ENCODE measurements at places on chromosomes 4 and X.

DNA sequence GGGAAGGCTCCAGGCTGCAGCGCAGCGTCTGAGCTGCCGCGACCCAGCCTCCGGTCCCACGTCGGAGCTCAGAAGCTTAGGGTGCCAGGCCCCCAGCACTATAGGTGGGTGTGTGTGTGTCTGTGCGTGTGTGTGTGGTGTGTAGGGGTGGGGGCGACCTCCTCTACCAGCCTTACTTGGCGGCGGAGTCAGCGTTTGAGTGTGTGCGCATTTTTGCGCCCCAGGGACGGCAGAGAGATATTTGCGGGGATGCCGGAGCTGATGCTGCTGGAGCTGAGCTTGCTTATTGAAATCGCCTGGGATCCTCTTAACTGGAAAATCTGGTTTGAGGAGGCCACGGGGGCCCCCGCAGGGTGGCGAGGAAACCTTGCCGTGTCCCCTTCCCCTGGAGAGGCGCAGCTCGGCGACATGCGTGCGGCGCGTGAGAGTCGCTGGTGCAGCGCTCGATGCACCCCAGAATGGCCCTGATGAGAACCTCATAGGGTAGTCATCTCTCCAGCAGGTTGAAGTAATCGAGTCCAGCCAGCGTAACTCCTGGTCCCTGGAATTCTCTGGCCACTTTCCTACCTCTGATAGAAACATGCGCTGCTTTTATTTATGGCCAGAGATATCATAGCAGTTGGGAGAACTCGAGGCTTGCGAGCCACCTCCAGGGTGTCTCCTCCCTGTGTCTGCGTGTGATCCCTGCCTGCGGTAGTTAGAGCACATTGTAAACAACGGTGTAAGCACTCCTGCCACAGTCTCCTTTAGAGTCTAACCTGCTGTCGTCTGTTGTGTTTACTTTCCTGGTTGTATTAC lies 2.7 kb downstream of the ADGRL3 start:
- DNase-seq = peak; percentile 42

DNA sequence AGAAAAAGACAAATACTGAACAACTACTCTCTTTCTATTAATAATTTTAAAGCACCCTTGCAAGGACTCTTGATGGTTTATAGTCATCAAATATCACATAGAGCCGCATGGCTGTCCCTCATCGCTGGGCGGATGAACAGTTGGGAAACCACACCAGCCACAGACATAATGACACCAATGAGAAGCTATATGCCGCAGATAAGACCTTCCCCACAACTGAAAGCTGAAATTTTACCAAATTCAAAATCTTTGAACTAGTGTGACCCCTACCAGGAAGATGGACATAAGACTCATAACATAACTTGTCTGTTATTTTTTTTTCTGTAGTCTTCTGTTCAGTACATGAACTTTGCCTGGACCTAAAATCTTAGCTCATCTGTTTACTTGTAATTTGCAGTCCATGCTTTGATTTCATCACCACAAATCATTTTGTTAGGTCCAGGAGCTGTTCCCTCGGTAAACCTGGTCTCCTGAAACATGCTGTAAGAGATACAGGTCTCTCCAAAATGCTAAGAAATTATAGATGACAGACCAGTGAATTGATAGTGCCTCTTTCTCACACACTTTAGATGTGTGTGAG lies 157.3 kb upstream of the RAPGEF2 start:
- no peak for DNase-seq

DNA sequence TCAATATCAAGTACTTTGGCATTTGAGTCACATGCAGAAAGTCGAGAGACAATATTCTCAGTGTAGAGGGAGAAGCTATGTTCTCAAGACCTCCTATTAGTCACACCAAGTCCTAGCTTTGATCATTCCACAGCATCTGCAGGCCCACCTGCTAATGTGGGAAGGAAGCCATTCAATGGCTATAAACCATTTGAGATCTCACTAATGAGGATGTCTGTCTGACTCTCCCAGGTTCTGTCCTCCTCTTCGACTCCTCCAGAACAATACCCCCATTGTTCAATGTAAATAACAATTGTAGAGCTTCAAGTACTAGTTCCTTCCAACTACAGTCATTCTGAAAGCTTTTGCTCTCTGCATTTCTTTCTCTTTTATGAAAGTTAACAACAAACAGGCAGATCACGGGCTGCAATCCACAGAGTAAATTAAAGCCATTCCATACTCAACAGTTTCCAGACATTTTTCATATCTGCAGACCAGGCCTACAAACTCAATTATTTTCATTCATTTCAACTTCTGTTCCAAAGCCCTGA lies 140.2 kb upstream of the EDNRA start:
- DNase-seq = no peak

DNA sequence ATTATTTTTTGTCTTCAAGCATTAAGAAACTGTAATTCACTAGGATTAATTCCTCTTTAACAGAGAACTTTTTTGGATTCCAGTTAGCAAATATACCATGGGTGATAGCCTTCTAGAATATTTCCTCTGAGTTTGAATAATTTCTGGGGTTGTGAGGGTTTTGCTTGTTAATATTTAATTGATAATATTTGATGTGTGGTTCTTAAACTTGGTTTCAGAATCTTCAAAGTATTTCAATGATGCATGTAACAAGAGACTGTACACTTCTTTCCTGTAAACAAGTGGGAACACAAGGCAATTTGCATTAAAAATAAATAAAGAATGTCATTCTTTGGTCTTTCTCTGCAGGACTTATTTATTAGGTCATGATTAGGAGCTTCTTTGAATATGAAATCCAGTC lies 9.5 kb upstream of the C4orf51 start:
- DNase-seq = no peak

- no peak for DNase-seq
These were observed 36.2 kb downstream of the ARHGAP10 start for GRCh38 chr4:147768113-147768512.

GRCh38 chrX:129718676-129719075 lies 20.1 kb upstream of the XPNPEP2 start:
- DNase-seq = no peak

DNA sequence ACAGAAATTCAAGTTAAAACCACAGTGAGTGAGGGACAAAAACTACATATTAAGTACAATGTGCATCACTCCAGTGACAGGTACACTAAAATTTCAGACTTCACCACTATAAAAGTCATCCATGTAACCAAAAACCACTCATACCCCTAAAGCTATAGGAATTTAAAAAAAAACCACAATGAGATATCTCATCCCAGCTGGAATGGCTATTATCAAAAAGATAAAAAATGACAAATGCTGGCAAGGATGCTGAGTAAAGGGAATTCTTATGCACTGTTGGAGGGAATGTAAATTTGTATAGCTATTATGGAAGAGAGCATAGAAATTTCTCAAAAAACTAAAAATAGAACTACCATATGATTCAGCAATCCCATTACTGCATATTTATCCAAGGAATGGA lies 171.1 kb downstream of the HHIP start:
- no peak for DNase-seq

DNA sequence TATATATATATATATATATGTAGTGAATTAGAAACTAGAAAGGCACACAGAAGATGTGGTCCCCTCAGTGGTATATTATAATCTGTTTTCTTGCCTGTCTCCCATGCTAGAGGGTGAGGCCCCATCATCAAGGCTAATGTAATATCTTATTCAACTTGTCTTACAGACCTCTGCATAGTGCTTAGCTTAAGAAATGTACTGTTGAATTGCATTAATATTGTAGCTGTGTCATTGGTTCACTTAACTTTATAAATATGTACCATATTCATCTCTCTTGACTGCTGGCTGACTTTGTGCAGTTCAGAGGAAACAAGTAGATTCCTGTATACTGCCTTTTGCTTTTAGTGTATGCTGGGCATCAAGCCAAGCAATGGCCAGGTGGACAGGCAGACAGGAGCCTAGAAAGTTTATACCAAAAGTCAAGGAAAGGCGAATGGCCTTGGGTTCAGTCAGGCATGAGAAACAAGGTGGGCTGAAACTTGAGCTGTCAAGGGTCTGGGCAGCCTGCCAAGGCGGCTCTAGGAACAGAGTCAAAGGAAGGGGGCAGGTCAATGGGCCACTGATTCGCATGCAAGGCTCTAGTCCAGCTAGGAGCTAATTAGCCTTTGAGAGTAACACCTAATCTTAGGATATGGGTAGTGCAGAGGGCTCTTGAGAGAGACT lies 78.8 kb upstream of the LEF1 start:
- DNase-seq = peak; percentile 55

- no peak for DNase-seq
These were observed 254.6 kb upstream of the KCNIP4 start for GRCh38 chr4:22202975-22203710.

DNA sequence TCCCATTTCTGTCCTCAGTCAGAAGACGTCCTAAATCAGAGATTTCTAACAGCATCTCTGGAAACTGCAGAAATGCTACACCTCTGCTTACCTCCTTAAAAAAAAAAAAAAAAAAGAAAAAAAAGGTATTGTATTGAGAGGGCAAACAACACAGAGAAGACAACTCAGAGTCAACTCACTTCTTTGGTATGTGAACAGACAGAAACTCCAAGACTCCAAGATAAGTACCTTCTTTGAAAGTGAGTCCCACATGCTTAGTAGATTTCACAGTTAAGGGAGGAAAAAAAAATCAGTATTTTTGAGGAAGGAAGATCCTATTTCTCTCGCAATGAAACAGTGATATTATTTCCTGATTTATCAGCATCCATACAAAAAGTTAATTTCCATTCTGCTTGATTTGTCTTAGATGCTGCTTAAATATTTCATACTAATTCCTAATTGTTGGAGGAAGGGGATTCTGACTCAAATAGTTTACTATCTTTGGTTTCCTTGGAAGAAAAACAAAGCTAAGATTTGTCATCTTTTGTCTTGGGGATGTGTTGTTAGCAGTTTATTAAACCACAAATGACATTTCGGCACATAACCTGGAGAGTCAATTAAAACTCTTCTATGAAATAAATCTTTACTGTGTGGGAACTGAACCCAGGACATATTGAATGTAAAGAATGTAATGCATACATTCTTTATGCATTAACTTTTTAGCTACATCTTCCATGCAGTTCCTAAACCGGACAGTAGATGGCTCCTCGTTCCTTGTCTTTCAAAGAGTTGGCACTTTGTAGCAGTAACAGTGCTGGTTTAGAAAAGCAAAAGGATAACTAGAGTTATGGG lies 4.7 kb downstream of the RASGEF1B start:
- DNase-seq = peak; percentile 76

- DNase-seq = no peak
These were observed 95.9 kb downstream of the WDFY3 start for GRCh38 chr4:84870398-84871163.

GRCh38 chr4:110305455-110305854 lies 107.0 kb upstream of the ELOVL6 start:
- DNase-seq = no peak

GRCh38 chr4:88006956-88007303 lies 505 bp upstream of the PKD2 start:
- peak; percentile 8 for DNase-seq

DNA sequence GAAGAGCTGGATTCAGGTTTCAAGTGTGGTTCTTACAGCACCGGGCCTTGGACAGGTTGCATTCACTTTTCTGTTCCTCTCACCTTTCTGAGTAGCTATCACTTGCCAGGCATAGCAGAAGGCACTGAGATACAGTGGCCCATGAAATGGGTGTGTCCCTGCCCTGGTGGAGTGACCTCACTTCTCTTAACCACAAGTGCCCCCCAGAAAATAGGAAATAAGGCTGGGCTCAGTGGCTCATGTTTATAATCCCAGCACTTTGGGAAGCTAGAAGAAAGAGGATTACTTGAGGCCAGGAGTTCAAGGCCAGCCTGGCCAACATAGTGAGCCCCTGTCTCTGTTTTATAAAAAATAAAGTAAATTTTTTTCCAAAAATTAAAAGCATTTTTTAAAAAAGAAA lies 101.7 kb upstream of the KIT start:
- no peak for DNase-seq

DNA sequence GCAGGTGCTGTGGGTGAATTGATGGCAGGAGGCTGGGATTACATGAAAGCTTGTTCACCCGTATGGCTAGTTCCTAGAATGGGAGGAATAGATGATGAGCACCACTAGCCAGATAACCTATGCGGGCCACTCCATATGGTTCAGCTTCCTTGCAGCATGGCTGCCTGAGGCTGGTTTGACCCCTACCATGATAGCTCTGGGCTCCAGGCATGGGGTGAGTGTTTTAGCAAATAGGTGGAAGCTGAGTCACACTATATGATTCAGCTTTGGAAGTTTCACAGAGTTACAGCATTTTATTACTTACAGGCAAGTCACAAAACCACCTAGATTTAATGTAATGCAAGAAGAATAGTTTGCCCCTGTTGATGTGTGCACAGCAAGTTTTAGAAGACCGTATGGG lies 603.2 kb downstream of the STIM2 start:
- no peak for DNase-seq

DNA sequence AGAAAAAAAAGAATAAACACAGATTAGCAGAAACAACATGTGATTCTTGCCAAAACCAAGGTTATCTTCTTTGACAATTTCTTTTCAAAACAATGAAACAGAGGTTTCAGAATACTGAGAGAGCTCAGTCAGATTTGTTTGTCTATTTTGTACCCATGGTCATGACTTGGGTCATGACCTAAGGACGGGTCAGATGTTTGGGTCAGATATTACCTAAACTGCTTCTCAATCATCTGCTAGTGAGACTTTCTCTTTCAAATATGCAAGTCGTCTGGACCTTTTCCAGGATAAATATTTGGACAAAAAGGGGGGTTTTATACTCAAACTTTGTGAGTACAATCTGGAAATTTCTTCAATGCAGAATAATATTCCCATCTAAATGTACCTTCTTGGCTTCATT lies 148.3 kb upstream of the USP38 start:
- DNase-seq = no peak

- DNase-seq = no peak
These were observed 15.6 kb downstream of the FLNA start for GRCh38 chrX:154358829-154359228.

GRCh38 chr4:48639807-48640206 lies 140.3 kb downstream of the FRYL start:
- no peak for DNase-seq

- DNase-seq = no peak
These were observed 105.5 kb downstream of the TMEM164 start for GRCh38 chrX:110108381-110108821.

- no peak for DNase-seq
These were observed 136.5 kb upstream of the SMIM31 start for GRCh38 chr4:164617426-164617825.

GRCh38 chr4:182547435-182547834 lies 304.2 kb downstream of the TENM3 start:
- no peak for DNase-seq

DNA sequence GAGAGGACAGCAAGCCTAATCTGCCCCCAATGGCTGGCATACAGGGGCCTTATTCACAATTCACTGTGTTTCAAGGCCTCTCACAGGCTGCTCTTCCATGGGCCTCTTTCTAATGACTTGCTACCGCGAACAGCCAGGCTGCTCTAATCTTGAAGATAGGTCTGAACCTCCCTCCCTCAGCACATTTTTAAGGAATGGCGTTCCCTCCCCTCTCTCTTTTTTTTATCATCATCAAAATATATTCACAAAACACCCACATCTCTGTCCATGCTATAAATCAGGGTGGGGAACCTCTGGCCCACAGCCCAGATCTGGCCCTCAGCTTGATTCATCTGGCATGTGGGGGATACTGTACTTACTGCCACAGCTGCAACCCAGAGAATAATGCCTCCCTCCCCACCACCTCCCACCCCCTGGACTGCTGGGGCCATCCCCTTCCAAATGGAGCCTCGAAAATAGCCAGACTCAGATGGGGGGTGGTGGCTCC lies 76.2 kb upstream of the PLAC1 start:
- no peak for DNase-seq

All from nephron progenitor cell (in vitro differentiated cells).